ENCODE measurements at places on chromosomes 6 and 20. TPM values are rescaled to one million over a fixed set of nuclear protein-coding genes. Genes with fewer than 3 reads are reported as not detected.

Gene BEND6
- 2.4 TPM for polyA plus RNA-seq

Gene FERMT1
- polyA plus RNA-seq: 13.4 TPM

DNA sequence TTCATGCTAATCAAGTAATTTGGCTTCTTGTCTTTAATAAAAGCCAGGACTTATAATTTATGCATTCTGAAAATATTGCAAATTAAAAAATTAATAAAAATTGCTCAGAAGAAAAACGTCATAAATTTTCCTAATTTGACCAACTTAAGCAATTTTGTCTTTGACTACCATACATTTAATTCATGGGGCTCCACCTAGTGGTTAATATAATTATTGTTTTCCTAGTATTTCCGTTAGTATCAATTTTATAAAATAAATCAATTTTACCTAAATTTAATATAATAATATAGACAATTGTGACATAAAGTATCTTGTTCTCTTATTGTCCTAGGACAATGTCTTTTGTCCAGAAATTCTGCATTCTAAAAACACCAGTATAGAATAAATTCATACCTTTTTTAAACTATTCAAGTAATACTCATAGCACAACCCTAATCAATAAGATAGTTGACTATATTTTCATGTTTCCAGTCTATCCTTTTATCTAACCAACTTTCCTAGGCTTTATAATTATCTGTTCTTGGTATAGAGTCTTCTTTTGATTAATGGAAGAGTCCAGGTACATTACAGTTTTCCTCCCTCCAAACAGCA, 319.9 kb downstream of the TRDN start:
- DNase-seq: no peak

DNA sequence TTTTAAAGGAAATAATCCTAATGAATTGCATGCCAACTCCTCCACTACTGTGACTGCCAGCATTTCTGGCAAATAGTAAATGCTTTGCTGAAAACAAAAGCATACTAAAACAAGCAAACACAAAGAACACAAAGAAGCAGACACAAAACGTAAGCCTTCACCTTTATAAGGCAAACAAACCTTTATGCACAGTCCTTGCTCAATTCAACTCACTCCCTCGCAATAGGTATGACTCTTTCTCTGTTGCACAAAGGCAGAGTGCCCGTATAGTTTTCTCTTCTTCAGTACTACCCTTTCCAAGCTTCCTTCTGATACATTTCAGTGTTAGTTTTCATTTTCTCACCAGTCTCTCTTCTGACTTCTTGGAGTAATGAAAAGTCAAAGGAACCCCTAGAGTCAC, 63.9 kb downstream of the PDE10A start:
- no peak for DNase-seq

DNA sequence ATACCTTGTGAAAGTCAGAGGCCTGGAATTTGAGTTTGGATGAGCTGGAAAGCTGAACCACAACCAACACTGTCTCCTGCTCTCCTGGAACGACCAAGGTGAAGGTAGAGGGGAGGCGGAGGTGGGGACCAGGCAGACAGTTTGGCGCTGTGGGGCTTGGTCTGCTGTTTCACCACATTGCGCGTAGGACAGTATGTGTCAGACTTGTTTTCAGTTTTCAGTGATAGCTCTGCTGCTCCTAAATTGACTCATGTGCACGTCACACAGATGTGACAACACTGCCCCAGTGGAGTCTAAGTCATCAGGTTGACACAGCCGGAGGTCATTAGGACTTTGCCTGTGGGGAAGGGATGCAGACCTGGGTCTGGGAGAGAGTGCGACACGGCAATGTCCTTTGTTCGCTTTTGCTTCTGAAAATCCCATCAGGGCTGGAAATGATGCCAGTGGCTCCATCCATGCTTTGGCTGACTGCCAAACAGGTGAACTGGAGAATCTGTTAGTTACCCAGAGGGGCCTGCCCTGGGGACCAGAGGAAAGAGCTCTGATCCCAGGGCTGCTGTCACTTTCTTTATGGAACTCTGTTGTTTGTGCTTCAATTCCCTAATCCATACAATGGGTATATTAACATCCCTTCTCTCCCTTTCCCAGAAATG, 255.5 kb downstream of the CDC5L start:
- DNase-seq: peak; percentile 5

DNA sequence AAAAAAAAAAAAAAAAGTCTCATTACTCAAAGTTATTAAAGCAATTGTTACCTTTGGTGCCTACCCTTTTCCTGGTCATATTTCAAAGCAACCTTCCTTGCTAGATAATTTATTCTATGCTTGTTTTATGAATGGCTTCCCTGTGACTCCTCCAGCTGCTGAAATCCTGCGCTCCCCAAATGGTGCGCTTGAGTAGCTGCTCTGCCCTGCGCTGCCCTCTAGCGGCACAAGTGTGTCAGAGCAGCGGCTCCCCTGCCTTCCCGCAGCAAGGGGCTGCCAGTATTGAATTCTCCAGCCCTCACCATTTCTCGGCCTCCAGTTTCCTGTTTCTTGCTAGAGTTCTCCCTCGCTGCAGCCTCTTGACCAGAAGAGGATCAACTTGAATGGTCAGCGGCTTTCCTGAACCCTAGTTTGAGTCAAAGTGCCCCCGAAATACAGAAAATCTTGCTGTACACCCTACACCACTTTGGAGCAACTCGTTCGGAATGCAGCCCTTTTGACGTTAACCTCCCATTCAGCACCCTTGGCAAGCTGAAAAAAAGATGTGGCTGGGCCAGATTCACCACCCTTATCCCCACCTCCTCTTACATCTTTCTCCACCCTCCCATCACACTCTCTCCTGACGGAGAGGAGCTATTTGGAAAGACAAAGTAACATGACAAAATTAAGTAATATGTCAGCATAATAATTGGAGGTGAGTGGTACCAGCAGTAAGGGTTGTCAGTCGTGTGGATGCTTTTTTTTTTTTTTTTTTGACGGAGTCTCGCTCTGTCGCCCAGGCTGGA, 60.4 kb upstream of the KLHL31 start:
- DNase-seq: peak; percentile 66

- no peak for DNase-seq
Measured at GRCh38 chr6:722608-723007, 29.7 kb upstream of the EXOC2 start.

Data from A549 (cell line).